ENCODE measurements at places on chromosomes 2 and 18.

DNA sequence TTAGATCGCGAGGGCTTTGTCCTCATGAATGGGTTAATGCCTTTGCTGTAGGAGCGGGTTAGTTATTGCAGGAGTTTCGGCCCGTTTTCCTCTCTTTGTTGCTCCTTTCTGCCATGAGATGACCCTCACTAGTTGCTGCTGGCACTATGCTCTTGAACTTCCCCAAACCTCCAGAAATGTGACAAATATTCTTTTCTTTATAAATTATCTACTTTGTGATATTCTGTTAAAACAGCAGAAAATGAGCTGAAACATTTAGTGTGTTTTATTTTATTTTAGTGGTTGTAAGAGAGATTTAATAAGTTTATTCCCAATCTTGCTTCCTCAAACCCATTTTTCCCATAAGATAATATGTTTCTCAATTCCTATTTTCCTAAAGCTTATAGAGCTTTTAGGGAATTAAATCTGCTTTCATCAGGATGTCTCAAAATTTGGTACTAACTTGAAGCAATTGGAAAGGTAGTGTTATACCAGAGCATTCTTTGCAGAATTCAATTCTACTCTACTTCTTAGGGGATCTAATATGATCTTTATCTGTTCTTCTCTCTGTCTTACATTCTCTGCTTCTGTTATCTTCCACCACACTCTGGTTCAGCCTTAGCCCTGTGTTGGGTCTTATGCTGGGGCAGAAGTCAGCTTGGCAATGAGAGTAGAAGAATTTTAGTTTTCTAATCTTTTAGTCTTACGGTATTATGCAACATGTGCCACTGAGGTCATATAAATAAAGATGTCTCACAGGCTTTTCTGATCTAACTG lies 23.1 kb downstream of the DDX1 start:
- DNase-seq: no peak
- no peaks in the 10 kb centered on the region for H3K27me3 ChIP-seq
- peaks cover 30% of the 10 kb centered on the region for H3K36me3 ChIP-seq
- H3K4me3 ChIP-seq: no peak overlapping the region

DNA sequence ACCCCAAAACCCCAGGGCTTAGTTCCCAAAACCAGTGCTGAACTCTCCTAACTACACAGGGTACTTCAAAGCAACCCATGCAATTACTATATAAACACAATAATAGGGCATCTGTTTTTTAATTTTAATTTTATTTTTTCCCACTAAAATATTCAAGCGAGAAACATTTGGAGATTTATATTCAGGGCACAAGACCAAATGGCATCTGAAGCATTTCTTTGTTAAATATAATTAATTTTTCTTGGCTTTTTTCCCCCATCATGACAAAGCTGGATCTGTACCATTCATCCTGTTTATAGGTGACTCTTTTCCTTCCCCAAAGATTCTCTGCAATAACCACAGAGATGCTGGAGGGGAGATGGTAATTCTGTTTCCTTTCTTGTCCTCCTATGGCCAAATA lies 18.1 kb upstream of the HDAC4 start:
- H3K27me3 ChIP-seq: no peaks in the 10 kb centered on the region
- H3K4me1 ChIP-seq: no peaks in the 10 kb centered on the region
- no peak overlapping the region for H3K4me3 ChIP-seq
- no peak for DNase-seq

GRCh38 chr2:200329798-200330197 lies 23.3 kb downstream of the SPATS2L start:
- no peak overlapping the region for H3K27ac ChIP-seq
- H3K4me1 ChIP-seq: no peaks in the 10 kb centered on the region
- no peak overlapping the region for H3K4me3 ChIP-seq
- H3K36me3 ChIP-seq: no peaks in the 10 kb centered on the region

DNA sequence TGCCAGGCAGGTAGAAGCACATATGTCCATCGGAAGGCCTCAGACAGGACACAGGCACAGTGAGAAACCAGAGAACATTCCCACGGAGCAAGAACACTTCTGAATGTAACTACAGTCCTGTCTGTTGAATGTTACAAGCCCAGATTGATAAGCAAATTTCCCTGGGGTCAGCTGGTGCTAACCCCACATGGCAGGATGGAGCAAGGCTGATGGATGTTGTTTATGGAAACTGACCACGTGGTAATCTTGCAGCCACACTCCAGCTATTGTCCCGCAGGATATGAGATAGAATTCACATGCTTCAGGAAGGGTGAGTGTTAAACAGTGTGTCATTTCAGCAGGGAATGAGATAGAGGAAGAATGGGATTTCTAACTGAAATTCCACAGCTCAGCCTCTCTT lies 138.8 kb upstream of the COPS8 start:
- H3K27ac ChIP-seq: no peak overlapping the region
- H3K4me1 ChIP-seq: no peaks in the 10 kb centered on the region
- no peak overlapping the region for H3K4me3 ChIP-seq
- H3K27me3 ChIP-seq: no peaks in the 10 kb centered on the region
- peak; percentile 58 for DNase-seq

- no peaks in the 10 kb centered on the region for H3K36me3 ChIP-seq
- no peak overlapping the region for H3K27ac ChIP-seq
- DNase-seq: no peak
- no peak overlapping the region for H3K4me3 ChIP-seq
- H3K4me1 ChIP-seq: peaks cover 11% of the 10 kb centered on the region
Measured at GRCh38 chr18:43774497-43774896, 497.2 kb upstream of the SYT4 start.

DNA sequence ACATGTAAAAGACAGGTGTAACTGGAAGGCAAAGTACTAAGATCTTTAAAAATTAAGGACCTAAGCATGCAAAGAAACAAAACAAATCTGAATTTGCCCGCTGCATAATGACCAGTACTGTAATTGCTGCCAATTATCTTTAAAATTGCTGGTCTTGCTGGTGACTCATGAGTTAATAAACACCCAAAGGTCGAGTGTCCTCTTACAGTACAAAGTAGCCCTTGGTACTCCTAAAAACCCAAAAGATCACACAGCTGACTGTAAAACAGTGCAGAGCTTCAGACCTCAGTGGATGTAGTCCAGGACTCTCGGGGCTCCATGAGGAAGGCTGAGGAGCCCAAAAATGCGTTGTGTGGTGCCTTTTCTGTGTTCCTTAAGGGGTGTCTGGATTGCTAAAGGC lies 308.7 kb downstream of the CNTNAP5 start:
- DNase-seq: no peak
- no peaks in the 10 kb centered on the region for H3K36me3 ChIP-seq
- H3K4me1 ChIP-seq: no peaks in the 10 kb centered on the region
- H3K4me3 ChIP-seq: no peak overlapping the region

DNA sequence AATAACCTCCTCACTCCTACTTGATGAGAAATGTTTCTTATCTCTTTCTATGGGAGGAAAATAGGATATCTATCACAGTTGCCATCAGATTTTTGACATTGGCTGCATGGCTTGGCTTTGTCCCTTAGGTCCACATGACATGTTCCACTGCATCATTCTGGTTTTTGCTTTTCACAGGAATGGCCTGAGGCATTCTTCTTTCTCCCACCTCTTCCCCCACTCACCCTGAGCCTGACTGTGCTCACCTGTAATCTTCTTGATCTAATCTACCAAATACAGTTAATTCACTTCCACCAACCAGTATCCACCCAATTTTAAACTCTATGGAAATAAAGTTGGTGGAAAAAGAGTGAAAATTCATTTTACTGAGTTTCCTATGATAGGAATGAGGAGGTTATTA lies 763.5 kb upstream of the CELF4 start:
- no peaks in the 10 kb centered on the region for H3K4me1 ChIP-seq
- no peak overlapping the region for H3K27ac ChIP-seq
- H3K36me3 ChIP-seq: no peaks in the 10 kb centered on the region
- DNase-seq: no peak

DNA sequence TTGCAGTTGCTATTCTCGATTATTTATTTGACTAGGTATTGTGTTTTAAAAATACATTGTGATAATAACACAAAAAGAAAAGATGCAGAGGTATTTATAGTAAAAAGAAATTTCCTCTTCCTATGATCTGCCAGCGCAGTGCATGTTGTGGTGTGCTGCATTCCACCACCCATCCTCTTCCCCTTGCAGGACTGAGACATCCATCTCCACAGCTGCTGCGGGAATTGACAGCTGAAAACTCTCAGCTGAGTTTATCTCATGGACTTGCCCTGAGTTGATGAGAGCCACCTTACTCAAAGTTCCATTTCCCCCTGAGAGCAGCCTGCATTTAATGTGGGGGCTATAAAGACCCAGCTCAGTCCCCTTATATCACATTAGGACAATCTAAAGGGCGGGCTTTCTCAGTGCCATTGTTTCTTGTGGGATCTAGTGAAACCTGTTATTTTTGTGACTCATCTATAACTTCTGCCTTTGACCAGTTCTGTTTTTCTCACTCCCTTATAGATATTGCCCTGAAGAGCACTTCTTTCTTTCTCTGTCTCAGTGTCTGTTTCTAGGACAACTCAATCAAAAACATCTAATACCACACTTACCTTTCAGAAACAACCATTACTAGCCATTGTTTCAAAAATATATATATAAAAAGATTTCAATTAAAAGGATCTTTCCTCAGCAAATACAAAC lies 698.5 kb downstream of the NR4A2 start:
- H3K4me3 ChIP-seq: no peak overlapping the region
- no peak for DNase-seq
- no peak overlapping the region for H3K27ac ChIP-seq

- DNase-seq: no peak
- H3K4me1 ChIP-seq: no peaks in the 10 kb centered on the region
- no peaks in the 10 kb centered on the region for H3K27me3 ChIP-seq
- H3K36me3 ChIP-seq: no peaks in the 10 kb centered on the region
Measured at GRCh38 chr2:65214361-65214760, 13.3 kb upstream of the ACTR2 start.

All from right atrium auricular region (tissue), 2 donors.